ENCODE measurements at places on chromosomes 12 and 14. TPM values are rescaled to one million over a fixed set of nuclear protein-coding genes. Genes with fewer than 3 reads are reported as not detected.

SLCO1B1 gene
- not detected for total RNA-seq

GUCY2C gene
- not detected for total RNA-seq

RIPK3 gene
- total RNA-seq: 5.1 TPM

CLEC4C gene
- total RNA-seq: not detected

C12orf76 gene
- total RNA-seq: 25.8 TPM

KCNJ8 gene
- total RNA-seq: 0.48 TPM

NABP2 gene
- total RNA-seq: 21.7 TPM

ZBTB25 gene
- total RNA-seq: 6.0 TPM

SLC10A1 gene
- total RNA-seq: not detected

FOXN3 gene
- total RNA-seq: 11.7 TPM

TRHDE gene
- total RNA-seq: not detected

RASAL1 gene
- 3.9 TPM for total RNA-seq

PPFIBP1 gene
- total RNA-seq: 61.2 TPM

NRIP2 gene
- not detected for total RNA-seq

HOXC12 gene
- total RNA-seq: not detected

HELB gene
- total RNA-seq: 2.6 TPM

CPM gene
- 7.5 TPM for total RNA-seq

NFKBIA gene
- 407 TPM for total RNA-seq

LPAR5 gene
- 2.3 TPM for total RNA-seq

BCL11B gene
- total RNA-seq: 5.1 TPM

ARL1 gene
- 84.0 TPM for total RNA-seq

PDE3A gene
- not detected for total RNA-seq

HECTD1 gene
- 223 TPM for total RNA-seq

TSHR gene
- not detected for total RNA-seq

GDF3 gene
- not detected for total RNA-seq

FAM181A gene
- not detected for total RNA-seq

EPYC gene
- not detected for total RNA-seq

KRT6C gene
- 155 TPM for total RNA-seq

RD3L gene
- not detected for total RNA-seq

LRRK2 gene
- total RNA-seq: 1.1 TPM

LRTM2 gene
- not detected for total RNA-seq

PIWIL1 gene
- total RNA-seq: not detected

BCAT1 gene
- 17.6 TPM for total RNA-seq

GZMH gene
- not detected for total RNA-seq

CCDC177 gene
- not detected for total RNA-seq

TROAP gene
- total RNA-seq: 1.5 TPM

TM7SF3 gene
- total RNA-seq: 314 TPM

PROX2 gene
- not detected for total RNA-seq

Data from tracheal epithelial cell (primary cell).